ENCODE measurements at places on chromosomes 3 and 15. TPM values are rescaled to one million over a fixed set of nuclear protein-coding genes. Genes with fewer than 3 reads are reported as not detected.

CPNE4 gene
- not detected for total RNA-seq

LDHAL6B gene
- not detected for total RNA-seq

RHOV gene
- 0.41 TPM for total RNA-seq

DNA sequence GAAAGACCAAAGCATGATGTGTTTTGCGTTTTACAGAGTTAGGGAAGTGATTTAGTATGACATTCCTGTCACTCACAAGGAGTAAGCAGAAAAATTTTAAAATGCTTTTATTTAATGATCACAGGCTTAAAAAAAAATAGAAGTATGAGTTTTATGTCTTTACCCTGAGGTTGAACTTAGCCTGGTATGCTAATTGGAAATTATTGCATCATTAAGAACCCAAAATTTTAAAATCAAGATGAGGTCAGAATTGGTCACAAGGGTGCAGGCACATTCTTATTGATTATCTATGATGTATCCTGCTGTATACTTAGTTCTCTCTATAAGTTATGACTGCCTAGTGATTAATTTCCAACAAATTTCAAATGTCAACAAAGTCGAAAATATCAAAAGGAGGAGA, 585.6 kb upstream of the ALCAM start:
- no peak for DNase-seq

DNA sequence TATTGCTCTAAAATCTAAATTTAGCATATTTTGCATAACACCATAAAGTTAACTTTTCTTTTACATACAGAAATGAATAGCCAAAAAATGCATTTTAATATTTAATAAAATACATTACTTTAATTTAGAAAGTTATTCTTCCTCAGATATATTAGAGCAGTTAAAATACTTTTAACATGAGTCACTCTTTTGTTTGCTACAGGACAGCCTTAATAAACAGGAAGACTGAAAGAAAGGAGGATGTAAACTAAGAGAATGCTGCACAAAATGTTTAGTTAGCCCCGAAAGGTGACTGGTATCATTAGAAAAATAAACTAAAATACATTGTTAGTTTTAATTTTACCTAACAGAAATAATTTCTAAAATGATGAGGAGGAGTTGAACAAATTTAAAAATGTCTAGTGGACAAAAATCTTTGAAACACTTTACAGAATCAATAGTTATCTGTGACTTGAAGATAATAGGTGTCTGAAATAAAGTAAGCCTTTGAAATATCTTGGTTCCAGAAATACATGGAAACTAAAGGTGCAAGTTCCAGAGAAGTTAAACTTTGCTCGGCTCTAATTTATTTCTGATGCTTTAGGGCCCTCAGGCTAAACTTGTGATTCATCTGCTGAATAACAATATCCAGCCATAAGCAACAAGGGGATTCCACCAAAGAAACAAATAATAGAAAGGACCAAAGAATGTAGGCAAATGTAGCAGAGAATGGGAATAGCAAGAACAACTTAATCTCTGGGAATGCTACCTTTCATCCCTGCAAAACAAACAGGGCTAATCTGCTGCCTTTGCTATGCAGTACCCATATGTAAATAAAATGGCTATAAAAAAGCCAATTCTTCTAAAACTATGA, 138.3 kb upstream of the UBP1 start:
- DNase-seq: no peak

- no peak for DNase-seq
These were observed 22.3 kb upstream of the MORF4L1 start for GRCh38 chr15:78850352-78850751.

DNA sequence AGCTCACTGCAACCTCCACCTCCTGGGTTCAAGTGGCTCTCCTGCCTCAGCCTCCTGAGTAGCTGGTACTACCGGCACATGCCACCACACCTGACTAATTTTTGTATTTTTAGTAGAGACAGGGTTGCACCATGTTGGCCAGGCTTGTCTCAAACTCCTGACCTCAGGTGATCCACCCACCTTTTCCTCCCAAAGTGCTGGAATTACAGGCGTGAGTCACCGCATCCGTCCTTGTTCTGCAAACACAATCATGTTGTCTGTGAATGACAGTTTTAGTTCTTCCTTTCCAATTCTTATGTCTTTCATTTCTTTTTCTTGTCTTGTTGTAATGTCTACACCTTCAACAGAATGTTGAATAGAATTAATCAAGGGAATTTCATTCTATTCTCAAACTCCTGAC, 16.3 kb upstream of the SMCO1 start:
- DNase-seq: no peak

- no peak for DNase-seq
These were observed 247.1 kb upstream of the CDIN1 start for GRCh38 chr15:36332301-36332700.

DNA sequence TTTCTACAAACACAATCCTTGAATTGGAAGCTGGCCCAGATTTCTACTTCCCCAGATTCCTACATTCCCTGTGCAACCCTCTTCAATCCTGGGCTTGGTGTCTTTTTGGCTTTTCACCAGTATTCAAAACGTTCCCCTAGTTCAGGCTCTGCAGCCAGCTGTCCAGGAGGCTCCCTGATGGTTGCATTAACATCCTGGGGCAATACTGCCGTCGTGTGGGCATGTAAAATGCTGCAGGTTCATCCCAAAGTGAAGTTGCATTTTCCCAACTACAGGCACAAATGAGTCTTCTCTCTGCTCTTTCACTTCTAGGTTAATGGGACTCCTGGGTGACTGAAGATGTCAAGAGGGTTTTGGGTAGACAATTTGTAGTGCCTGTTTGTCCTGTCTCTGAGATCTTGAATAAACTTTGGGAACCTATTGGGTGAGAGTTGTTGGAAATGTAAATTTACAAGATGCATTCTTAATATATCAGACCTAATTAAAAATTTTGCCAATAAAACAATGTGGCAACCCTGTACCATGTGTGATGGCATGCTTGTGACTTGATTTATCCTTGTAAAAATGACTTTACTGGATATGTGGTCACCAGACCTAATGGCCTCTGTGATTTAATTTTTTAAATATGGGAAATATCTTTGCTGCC, 28.6 kb downstream of the SOX14 start:
- DNase-seq: peak; percentile 42

- DNase-seq: peak; percentile 73
These were observed 62.8 kb upstream of the CMTM8 start for GRCh38 chr3:32175607-32176197.

Measured in activated CD4-positive, alpha-beta T cell treated with anti-CD3 and anti-CD28 coated beads for 36 hours (primary cell).